ENCODE measurements at places on chromosomes 3 and 15.
A peak's percentile ranks its signal among the peaks of the same experiment; 100 is the strongest.

DNA sequence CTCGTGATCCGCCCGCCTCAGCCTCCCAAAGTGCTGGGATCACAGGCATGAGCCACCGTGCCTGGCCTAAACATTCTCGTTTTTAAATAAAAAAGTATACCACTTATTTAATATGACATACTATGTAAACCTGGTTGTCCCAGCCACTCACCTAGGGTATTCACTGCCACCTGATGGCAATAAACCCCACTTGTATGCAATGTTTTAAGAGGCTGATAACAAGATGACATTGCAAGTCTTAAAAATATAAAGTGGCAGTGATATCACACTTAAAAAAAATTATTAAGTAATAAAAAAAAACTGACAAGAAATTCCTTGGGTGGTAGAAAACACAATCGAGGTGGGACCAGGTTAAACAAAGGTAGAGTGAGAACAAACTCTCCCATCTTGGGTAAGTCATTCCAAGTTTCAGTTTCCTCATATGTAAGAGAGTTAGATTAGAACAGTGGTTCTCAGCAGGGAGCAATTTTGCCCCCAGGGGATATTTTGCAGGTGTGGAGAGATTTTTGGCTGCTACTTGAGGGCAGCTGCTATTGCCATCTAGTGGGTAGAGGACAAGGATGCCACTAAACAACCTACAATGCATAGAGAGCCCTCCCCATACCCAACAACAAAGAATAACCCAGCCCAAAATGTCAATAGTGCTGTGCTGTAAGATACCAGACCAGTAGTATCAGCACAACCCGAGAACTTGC, 14.5 kb downstream of the ARF4 start:
- no peak for DNase-seq

GRCh38 chr3:197796087-197796486, 5.0 kb downstream of the LRCH3 start:
- DNase-seq: no peak

GRCh38 chr3:150317469-150317868, 90.6 kb upstream of the TSC22D2 start:
- DNase-seq: no peak

DNA sequence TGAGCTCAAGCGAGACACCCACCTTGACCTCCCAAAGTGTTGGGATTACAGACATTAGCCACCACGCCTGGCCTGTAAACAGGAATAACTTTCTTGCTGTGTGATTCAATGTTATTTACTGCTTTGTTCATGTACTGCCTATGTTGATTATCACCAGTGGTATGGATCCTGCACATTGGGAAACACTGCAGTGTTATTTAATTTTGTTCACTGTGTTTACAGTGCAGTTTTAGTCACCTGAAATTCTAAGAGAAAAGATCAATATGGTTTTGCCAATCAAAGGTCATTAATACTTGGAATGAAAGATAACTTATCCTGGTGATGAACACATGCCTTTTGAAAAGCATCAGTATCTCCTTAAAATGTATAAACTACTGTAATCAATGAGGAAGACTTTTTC, 8.6 kb upstream of the GABPB1 start:
- no peak for DNase-seq

DNA sequence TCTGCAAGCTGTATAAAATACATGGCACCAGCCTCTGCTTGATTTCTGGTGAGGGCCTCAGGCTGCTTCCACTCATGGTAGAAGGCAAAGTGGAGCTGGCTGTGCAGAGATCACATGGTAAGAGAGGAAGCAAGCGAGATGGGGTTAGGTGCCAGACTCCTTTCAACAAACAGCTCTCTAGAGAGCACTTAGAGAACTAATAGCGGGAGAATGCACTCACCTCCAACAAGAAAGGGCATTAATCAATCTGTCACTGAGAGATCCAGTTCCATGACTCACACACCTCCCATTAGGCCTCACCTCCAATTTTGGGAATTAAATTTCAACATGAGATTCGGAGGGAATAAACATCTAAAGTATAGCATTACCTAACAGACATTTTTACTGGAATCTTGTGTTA, 644.1 kb upstream of the ARRDC4 start:
- no peak for DNase-seq

DNA sequence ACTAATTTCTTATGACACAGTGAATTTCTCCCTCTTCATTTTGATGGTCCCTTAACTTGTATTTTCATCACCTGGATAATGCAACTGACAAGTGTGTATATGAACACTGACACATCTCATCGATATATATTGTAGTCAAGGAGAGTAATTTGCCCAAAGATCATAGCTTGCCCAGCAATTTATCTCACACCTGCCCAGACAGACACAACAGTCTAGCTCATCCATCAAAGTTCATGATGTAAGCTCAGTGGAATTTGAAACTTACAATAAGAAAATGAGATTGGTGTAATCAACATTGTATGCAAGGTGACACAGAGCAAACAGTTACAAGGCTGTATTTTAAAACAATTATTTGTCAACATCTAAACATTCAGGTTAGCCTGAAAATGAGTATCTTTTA, 805.8 kb downstream of the NAALADL2 start:
- DNase-seq: no peak

- no peak for DNase-seq
These were observed 43.6 kb downstream of the RASA2 start for GRCh38 chr3:141530415-141530768.

DNA sequence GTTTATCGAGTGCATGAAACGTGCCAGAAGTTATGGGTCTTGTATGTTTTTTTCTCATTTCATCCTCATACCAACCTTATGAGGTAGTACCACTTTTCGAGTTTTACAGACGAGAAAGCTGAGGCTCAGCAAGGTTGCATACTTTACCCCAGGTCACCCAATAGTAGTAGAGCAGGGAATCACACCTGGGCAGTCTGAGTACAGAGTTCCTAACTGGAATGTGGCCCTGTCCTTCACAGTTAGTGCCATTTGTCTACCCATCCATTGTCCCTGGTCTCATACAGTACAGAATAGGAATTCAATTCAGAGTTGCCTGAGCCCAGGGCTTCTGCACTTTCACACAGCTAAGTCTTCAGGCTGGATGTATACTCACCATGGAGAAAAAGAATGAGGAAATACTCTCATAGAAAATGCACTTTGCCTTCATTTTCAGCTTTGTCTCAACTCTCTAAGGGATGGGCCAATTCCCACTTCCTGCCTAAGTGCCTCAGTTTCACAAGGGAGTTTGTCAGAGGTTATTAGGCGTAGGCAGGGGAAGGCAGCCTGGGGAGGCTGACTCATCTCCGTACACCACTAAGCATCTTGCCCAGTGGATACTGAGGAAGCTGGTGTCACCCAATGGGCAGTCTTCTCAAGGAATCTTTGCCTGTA, 93.2 kb downstream of the TMEM212 start:
- peak; percentile 49 for DNase-seq

DNA sequence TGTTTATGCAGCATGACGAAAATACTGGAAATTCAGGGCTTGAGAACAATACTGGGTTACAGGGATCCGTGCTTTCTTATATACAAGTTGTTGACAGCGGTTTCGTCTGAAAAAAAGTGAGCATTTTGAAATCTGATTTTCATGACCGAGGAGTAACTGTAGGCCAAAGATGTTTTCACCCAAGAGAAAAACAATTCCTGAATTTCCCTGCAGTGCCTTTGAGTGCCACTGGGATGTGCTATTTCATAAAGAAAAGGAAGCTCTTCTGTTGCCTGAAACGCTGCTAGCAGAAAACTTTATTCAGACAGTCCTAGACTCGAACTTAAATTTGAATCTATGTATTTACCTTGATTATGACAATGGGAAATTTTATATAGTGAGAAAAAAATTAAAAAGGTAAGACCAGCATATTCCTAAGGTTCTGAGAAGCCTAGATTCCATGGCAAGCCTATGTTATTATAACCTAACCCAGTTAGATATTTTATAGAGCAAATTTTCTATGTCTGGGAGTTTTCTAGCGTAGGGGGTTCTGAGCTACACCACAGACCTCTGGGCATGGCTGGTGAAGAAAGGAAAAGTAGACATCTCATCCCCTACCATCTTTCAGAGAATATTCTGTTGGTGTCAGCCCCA, 30.2 kb downstream of the KCNAB1 start:
- peak; percentile 58 for DNase-seq

DNA sequence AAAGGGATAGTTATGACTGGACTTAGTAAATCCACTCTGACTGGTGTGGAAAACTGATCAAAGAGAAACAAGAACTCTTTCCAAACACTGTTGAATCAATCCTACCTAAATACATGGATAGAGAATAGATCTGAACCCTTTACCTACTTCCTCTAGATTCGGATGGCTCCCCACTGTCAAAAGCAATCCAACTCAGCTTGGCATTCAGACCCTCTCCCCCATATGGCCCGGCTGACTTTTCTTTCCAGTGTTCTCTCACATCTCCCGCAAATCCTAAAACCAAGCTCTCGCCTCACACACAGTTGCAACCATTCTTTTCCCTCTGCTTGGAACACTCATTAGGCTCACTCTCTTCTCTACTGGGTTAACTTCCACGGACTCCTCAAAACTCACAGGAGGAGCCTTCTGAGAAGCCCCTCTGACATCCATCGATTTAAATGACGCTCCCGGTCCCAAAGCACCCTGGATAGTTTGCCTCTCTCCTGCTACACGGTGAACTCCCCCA, 639 bp downstream of the SPICE1 start:
- no peak for DNase-seq

DNA sequence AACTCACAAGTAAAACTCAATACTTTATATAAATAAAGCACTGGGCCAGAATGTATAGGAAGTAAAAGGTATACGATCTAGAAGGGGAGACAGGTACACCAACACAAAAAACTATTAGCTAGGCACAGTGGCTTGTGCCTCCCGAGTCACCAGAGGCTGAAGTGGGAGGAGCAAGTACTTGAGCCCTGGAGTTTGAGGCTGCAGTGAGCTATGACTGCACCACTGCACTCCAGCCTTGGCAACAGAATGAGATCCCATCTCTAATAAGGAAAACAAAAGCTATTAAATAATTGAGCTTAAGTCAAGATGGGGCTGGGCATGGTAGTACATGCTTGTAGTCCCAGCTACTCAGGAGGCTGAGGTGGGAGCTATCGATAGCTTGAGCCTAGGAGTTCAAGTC, 17.0 kb downstream of the PIK3CB start:
- DNase-seq: no peak

- DNase-seq: no peak
These were observed 2.5 kb downstream of the NBEAL2 start for GRCh38 chr3:46981932-46982471.
